ENCODE measurements at places on chromosomes 5 and 9.

- no peak for DNase-seq
These were observed 39.0 kb upstream of the TARS1 start for GRCh38 chr5:33401482-33402390.

- DNase-seq = no peak
These were observed 101.9 kb downstream of the PDE8B start for GRCh38 chr5:77312413-77312812.

DNA sequence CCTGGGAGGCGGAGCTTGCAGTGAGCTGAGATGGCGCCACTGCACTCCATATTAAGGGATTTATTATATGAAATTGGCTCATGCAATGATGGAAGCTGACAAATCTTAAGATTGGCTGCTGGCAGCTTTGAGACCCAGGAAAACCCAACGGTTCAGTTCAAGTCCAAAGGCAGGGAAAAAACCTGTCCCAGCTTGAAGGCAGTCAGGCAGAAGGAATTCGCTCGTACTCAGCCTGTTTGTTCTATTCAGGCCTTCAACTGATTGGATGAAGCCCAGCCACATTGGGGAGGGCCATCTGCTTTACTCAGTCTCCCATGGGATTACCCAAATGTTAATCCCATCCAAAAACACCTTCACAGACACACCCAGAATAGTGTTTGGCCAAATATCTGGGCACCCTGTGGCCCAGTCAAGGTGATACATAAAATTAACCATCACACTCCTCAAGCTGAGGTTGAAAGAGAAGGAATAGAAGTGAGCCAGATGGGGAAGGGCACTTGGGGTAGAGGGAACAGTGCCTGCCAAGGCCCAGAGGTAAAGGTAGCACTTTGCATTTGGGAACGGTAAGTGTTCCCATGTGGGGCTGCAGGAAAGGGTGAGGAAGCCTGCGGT lies 8.5 kb upstream of the ORM1 start:
- DNase-seq = no peak

GRCh38 chr5:172683264-172683644 lies 42.2 kb downstream of the NEURL1B start:
- DNase-seq = no peak

GRCh38 chr5:137836997-137837396 lies 30.7 kb upstream of the MYOT start:
- DNase-seq = no peak

DNA sequence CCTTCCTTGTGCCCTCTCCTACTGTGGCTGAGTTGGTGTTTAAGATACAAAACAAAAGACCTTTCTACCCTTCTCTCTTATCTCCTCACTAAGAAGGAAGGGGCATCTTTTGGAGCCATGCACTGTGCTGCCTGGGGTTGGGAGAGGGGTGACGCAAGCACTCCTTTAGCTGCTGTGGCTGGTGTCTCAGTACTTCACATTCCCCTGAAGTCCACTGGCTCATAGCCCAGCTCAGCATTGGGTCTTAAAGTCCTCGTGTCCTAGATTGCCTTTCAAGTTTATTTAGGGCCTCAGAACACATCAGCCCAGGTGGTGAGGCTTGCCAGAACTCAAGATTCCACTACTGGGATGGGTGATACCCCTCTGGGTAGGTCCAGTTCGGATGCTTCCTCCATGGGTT lies 325.9 kb upstream of the CYLC2 start:
- no peak for DNase-seq

Measured in stimulated activated CD8-positive, alpha-beta memory T cell treated with anti-CD3 and anti-CD28 coated beads, Interleukin-7, amount 100 ng/mL, for 24 hours (primary cell).